EH (cell line): ENCODE measurements at places on chromosomes 6 and 20.
A peak's percentile ranks its signal among the peaks of the same experiment; 100 is the strongest.

GRCh38 chr6:2738373-2738979, 12.2 kb downstream of the MYLK4 start:
- DNase-seq = peak; percentile 65

GRCh38 chr6:155630085-155630484, 174.4 kb upstream of the NOX3 start:
- no peak for DNase-seq

DNA sequence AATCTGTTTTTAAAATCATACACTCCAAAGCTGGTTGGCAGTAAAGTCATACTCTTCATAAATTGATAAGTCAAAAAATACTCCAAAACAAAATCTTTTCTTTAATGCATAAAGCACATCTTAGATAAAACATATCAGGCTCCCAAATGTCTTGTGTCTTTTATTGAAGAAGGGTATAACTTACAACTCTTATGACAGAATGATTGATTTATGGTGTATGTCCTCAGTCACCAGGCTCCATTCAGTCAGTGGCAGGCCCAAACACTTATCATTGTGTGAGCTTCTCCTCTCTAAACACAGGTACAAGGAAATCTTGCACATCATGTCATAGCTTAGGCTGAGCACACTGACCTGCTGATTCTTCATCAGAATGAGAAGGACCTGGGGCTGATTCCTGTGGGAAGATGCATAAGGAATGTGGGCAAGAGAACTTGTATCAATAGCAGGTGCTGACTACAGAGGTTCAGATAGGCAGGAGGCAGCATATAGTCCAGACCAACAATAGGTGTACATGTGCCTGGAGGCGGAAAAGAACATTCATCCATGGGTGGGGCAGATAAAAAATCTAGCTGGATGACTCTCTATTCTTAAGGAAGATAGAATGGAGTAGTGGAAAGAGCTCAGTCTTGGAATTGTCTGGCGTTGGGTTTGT, 1.9 kb downstream of the CALHM5 start:
- DNase-seq = peak; percentile 23

DNA sequence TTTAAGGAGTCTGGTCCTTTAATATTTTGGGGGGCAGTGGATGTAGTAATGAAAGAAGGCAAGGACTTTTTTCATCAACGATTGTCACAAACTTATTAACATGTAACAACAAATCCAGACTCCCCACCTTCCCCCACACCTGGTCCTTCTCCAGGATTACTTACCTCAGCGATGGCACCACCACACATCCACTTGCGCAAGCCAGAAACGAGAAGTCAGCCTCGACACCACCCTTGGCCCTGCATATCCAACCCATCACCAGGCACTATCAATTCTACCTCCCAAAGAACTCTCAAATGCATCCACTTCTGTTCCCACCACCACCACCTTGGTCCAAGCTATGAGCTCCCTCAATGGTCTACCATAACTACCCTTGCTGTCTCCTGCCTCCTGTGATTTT, 6.6 kb downstream of the EZR start:
- DNase-seq = no peak

DNA sequence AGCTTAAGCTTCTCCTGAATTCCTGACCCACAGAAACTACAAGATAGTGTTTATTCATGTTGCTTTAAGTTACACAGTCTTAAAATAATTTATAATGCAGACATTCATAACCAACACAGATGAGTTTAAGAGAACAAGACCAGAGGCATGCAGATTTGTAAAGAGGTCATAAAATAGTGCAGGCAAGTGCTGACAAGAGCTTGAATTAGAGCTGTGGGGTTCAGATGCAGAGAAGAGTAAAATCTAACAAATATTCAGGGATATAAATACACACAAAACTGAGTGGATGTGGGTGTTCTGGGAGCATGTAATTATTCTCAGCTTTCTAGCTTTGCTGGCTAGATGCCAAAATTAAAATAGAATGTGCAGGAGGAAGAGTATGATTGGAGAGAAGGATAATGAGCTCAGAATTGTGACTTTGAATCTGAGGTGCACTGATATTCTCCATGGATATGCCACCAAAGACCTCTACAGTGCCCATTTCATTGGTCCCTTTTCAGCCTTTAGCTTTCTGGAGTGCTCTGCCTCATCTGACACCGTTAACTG, 291.9 kb upstream of the SGK1 start:
- peak; percentile 13 for DNase-seq

- no peak for DNase-seq
Measured at GRCh38 chr6:151084275-151084674, 155.5 kb upstream of the AKAP12 start.

DNA sequence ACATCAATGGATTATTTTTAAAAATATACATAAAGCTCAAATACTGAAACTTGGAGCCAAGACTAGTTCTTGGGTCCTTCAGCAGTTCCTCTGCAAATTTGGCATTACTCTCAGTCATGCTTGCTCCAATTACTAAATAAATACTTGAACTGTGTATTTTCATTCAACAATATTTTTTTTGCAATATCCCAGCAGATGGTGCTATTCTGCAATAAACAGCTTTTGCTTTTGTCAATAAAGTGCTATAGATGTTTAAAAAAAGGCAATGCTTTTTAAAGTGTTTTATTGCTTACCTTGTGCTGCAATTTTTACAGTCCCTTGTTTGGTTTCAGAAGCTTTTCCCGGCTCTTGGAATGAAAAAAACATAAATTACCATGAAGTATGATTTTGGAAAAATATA, 243.4 kb downstream of the TRDN start:
- no peak for DNase-seq

GRCh38 chr6:17291778-17292177, 10.6 kb downstream of the RBM24 start:
- no peak for DNase-seq

GRCh38 chr20:35963878-35964277, 4.5 kb upstream of the CNBD2 start:
- DNase-seq = no peak

DNA sequence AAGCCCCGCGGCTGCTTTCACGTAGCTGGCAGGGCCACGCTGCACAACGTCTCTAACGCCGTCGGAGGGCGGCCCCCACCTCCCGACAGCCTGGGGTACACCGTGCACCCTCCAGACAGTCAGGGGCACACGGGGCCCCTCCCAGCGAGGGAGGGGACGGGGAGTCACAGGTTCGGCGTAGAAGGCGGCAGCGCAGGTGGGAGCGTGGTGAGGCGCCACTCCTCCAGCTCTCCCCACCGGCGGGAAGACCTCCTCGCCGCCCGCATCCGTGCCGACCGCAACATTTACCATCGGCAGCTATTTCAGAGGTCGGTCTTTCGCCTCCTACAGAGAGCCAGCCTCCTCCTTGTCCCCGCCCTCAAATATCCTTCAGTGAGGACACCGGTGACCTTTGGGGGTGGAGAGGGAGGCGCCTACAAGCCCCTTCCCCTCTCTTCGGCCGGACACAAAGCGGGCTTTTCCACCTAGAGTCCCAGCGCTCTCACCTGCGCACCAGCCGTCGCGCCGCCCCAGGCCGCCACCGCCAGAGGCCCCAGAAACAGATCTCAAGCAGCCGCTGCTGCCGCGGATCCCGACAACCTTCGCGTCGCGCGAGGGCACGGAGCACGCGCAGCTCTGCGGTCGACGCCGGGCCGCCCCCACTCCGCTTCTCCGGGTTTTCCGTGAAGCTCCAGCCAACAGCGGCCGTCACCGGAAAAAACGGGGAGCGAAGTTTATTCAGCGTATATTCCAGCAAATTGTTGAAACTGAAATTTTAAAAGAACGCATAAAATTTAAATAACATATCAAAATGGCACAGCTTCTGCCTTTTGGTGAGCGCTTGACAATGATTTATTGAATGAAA, at the start of gene MKKS:
TSS of gene MKKS (minus strand) at position 600 of the 844 bp plus-strand sequence. CDS start 20,708 bp downstream, outside the sequence.
- DNase-seq = peak; percentile 90

GRCh38 chr20:19254956-19255355, 42.5 kb downstream of the SLC24A3 start:
- DNase-seq = peak; percentile 29

- DNase-seq = no peak
Measured at GRCh38 chr6:161568885-161569456, 295.1 kb upstream of the AGPAT4 start.

- no peak for DNase-seq
Measured at GRCh38 chr20:47035026-47035590, 140.5 kb downstream of the EYA2 start.

- DNase-seq = peak; percentile 68
Measured at GRCh38 chr20:50508171-50508755, 1.9 kb upstream of the PTPN1 start.

GRCh38 chr6:104585646-104586045, 274.1 kb downstream of the HACE1 start:
- DNase-seq = no peak

- no peak for DNase-seq
Measured at GRCh38 chr20:40191573-40191972, 497.5 kb downstream of the MAFB start.

GRCh38 chr6:36832313-36832712, 6.9 kb downstream of the CPNE5 start:
- DNase-seq = no peak

GRCh38 chr6:35486005-35486925, 10.6 kb downstream of the TEAD3 start:
- DNase-seq = no peak

GRCh38 chr6:92577077-92577719, 842.2 kb downstream of the EPHA7 start:
- no peak for DNase-seq

DNA sequence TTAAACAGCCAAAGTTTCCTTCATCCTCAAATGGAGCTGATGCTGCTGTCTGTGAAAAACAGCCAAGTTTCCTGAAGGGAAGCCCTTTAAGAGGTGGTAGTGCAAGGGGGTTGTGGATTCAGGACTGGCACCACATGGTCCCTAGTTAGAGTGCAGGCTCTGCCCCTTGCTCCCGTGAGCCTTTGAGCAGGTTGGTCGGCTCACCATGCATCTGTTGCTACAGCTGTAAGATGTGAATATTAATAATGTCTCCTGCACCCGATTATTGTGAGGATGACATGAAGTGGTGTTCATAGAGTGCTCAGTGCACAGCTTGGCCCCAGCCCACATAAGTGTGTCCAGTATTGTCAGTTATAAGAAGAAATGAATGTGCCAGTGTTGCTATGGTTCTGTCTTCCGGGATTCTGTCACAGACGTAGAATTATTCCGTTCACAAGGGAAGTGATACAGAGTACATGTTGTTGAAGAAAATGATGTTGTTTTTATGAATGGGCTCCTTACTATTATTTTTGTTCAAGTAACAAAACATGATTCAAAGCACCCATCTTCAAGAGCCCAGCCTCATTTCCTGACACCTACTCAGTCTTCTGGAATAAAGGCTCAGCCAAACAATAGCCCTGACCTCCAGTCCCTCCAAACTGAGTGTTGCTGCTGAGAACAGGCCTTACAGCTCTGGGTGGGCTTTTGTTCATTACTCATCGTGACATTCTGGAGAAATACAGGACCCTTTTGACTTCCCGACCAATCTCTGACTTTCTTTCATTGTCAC, 2.9 kb upstream of the PKIG start:
- DNase-seq = no peak

DNA sequence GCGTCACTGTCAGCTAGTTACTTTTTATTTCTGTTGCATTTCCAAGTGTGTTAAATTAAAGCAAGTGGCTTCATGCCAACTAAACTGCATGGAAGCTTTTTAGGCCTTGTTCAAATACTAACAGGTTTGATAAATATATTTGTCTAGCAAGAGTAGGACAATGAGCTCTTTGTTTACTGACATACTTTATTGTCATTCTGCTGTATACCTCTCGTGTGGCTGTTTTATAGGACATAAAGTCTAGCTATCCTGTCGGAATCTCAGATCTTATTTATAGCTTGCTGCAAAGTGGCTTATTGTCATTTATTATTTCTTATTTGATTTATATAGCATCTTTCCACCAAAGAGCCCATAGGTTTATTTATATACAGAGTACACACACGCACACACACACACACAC, 711.1 kb downstream of the KIF16B start:
- DNase-seq = no peak

DNA sequence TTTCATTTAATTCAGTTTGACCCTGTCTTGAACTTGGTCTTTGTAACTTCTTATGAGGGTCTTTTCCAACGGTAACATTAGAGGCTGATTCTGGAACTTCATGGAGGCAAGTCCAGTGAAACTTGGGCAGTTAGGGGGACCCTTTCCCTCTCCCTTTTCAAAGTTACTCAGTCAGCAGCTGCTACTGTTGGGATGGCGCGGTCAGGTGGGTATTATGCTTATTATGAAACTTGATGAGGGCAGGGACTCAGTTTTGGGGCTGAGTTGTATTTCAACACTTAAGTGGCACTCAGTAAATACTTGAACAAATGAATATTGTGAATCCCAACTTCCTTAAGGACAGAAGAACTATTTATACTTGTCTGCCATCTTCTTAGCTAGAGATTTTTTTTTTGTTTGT, 20.8 kb downstream of the TOP1 start:
- DNase-seq = no peak

DNA sequence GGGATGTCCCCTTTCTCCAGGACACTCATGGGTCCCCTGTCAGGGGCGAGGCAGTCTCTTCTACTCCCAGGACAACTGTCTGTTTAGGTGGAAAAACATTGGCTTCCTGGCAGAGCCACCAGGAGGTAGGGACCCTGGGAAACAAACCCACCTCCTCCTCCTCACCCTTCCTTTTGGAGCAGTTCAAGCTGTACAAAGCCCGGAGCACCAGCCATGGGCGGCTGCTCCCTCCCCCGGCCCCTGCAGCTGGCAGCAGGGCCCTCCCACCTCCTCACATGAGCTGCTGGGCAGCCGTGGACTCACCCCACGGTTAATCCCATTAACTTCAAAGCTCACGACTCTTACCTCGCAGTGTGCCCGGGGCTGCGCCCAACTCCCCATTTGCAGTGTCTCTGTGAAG, 48.6 kb downstream of the CDH4 start:
- no peak for DNase-seq
